ENCODE measurements at places on chromosomes 1 and 21.

DNA sequence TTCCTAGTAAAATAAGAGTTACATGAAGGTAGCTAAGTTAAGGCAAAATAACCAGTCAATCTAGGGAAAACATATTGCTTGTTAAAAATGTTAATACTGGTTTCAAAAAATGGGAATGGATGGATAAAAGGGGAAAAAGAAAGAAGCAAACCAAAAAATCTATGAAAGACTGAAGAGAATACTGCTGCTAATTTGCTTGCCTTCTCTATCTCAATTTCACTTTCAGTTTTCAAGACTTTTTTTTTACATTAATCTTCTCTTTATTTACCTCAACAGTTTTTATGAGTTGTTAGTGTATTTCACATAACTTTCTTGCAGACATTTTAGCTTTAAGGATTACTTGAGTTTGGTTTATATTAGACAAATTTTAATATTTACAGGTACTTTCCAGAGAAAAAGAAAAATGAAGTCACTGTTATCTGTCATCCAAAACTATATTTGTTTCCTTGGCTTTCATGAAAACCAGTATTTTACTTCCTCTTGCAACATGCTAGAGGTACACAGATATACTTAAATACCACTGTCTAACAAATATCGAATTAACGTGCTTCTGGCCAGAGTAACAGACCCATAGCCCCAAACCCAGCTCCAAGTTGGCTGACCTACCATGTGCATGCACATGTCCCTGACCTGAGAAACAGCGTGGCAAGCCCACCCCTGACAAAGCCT, 70.7 kb downstream of the COL24A1 start:
- DNase-seq, result no peak

- DNase-seq, result no peak
Observed at GRCh38 chr1:163583661-163584181, 262.0 kb downstream of the NUF2 start.

- DNase-seq, result no peak
Observed at GRCh38 chr1:48160486-48161132, 61.9 kb upstream of the SLC5A9 start.

DNA sequence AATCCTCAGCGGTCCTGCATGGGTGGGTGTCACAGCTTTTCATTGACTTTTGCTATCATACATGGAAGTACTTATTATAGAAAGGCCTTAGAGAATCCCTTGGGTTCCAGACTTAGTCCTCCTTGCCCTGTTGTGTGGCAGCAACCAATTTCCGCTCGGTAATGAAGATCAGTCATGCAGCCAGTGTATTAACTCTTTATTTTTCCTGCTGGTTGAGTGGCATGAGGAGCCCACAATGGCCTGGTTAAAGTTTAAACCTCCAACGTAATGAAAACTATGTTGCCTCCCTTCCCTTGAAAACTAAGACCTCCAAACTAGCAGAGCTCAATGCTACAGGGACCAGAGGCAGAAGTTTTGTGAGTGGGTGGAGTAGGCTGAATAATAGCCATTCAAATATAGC, 20.0 kb downstream of the CITED4 start:
- DNase-seq, result no peak

- no peak for DNase-seq
Observed at GRCh38 chr1:172832006-172832725, 173.3 kb downstream of the FASLG start.

Data from NCI-H1092 (cell line).